ENCODE measurements at places on chromosomes 1 and 21. TPM values are rescaled to one million over a fixed set of nuclear protein-coding genes. Genes with fewer than 3 reads are reported as not detected.

Gene PPM1J
- 10.0 TPM for total RNA-seq

Gene CD247
- 3.7 TPM for total RNA-seq

GRCh38 chr1:22115286-22115685 lies 27.6 kb downstream of the WNT4 start:
- H3K4me3 ChIP-seq = no peak overlapping the region
- peaks cover 6% of the 10 kb centered on the region for H3K4me1 ChIP-seq
- no peaks in the 10 kb centered on the region for H3K27me3 ChIP-seq
- peak overlapping the region; percentile 46 for H3K27ac ChIP-seq
- DNase-seq = no peak

DNA sequence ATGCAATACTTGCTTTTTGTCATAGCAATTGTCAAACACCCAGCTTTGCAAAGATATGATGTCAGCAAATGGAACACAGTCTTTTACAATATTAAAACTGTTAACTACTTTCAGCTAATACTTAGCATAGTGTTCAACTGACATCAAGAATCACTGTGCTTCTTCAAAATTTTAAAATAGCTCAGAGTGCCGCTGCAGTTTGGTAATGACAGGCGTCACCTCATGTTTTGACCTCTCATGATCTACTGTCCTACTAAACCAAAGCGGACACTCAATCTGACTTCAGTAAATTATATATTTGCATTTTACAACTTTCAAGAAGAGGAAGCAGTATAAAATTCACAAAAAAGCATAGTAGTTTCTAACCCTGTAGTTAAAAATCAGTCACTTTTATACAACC lies 2.0 kb downstream of the FMO1 start:
- H3K4me1 ChIP-seq = no peaks in the 10 kb centered on the region
- no peak overlapping the region for H3K27ac ChIP-seq
- H3K4me3 ChIP-seq = no peak overlapping the region
- no peak for DNase-seq

DNA sequence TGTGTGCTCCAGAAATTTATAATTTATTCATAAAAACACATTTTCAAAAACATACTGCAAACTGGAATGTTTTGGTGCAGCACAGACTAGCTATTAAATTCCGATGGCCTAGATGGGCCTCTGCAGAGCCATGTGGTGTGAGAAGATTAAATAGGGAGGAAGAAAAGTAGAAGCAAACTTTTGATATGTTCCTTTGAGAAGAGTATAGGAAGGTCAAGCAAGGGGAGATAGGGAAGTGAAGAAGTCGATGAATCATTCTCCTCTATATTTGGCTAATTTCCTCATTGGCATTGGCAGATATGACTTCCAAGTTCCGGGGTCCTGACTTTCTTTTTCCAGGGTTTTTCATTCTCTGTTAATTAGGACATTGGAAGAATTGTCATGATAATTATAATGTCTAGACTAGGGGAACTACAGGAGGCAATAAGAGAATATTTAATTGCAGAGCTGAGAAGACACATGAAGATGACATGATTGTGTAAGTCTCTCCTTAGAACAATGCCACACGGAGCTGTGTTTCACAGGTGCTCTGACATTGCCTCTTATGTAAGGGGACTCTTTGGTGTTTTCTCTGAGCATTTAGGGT lies 19.3 kb upstream of the ZNF326 start:
- no peak overlapping the region for H3K27ac ChIP-seq
- no peaks in the 10 kb centered on the region for H3K4me1 ChIP-seq
- no peaks in the 10 kb centered on the region for H3K36me3 ChIP-seq
- H3K27me3 ChIP-seq = no peaks in the 10 kb centered on the region
- H3K4me3 ChIP-seq = no peak overlapping the region

DNA sequence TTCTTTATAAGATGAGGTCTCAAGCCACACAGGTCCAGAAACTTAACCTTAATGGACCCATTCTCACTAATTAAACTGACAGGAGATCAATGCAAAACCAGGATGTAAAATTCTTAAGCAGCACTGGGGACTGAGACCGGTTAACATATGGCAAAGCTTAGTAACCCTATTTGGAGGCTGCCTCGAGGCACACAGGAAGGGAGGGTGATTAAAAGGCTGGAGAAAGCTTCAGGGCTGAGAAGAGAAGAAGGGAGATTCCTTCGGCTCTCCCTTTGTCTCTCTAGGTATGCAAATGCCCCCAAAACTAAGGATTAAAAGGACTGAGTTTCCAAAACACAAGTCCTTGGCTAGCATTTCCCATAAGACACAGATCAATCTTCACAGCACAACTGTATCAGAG lies 120.8 kb upstream of the DSCAM start:
- H3K27ac ChIP-seq = no peak overlapping the region
- DNase-seq = no peak
- H3K27me3 ChIP-seq = no peaks in the 10 kb centered on the region
- no peaks in the 10 kb centered on the region for H3K36me3 ChIP-seq
- H3K4me1 ChIP-seq = no peaks in the 10 kb centered on the region

DNA sequence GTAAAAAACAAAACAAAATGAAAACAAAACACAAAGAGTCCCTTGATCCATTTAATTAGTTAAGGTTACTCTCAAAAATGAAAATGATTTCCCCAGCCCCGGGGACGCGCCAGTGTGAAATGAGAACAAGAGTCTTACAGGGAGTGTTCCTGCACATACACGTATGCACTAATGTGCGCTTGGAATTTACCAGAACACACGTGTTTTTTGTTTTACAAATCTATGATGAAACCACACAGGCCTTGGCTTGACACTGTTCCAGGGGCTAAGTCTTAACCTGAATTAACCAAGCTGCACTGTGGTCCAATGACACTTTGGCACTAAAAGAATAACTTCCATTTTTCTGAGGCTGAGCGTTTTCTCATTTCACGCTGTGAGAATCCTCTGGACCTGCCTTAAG lies 63.7 kb downstream of the SLC45A1 start:
- peak overlapping the region; percentile 14 for H3K27ac ChIP-seq
- H3K27me3 ChIP-seq = no peaks in the 10 kb centered on the region
- no peak overlapping the region for H3K4me3 ChIP-seq
- peaks cover 2% of the 10 kb centered on the region for H3K36me3 ChIP-seq
